ENCODE measurements at places on chromosomes 11 and 22. TPM values are rescaled to one million over a fixed set of nuclear protein-coding genes. Genes with fewer than 3 reads are reported as not detected.

The PHLDA2 gene
- total RNA-seq = 0.88 TPM

The FDX1 gene
- 15.5 TPM for total RNA-seq

The SNX32 gene
- total RNA-seq = 3.3 TPM

The PANX3 gene
- 0.11 TPM for total RNA-seq

The OSM gene
- total RNA-seq = 0.39 TPM

The POTEH gene
- total RNA-seq = not detected

The NFAM1 gene
- total RNA-seq = 1.5 TPM

The OR8G5 gene
- total RNA-seq = not detected

The ACRV1 gene
- 0.17 TPM for total RNA-seq

The TEX12 gene
- 0.17 TPM for total RNA-seq

The LARGE1 gene
- 25.6 TPM for total RNA-seq

The SYCE3 gene
- total RNA-seq = not detected

The XBP1 gene
- 105 TPM for total RNA-seq

The HMOX1 gene
- total RNA-seq = 16.5 TPM

The CCDC73 gene
- 0.06 TPM for total RNA-seq

The ART5 gene
- total RNA-seq = 0.40 TPM

The SLC25A45 gene
- total RNA-seq = 2.3 TPM

The NPAS4 gene
- 1.8 TPM for total RNA-seq

The CCDC15 gene
- 4.6 TPM for total RNA-seq
